GM23338 (cell line): ENCODE measurements at places on chromosomes 13 and 19. TPM values are rescaled to one million over a fixed set of nuclear protein-coding genes. Genes with fewer than 3 reads are reported as not detected.

The PNMA8A gene
- 17.8 and 19.6 TPM in 2 replicates for total RNA-seq

The OVOL3 gene
- total RNA-seq = not detected in 2 replicates

The ERICH4 gene
- total RNA-seq = not detected in 2 replicates

The AXL gene
- 23.7 and 28.4 TPM in 2 replicates for total RNA-seq

The OR1M1 gene
- not detected in 2 replicates for total RNA-seq

The ZSCAN5C gene
- not detected in 2 replicates for total RNA-seq

The KLK2 gene
- 0.69 TPM in 1 of 2 replicates, not detected in the other for total RNA-seq

The ZNF345 gene
- total RNA-seq = 5.5 and 17.7 TPM in 2 replicates

The ZNF296 gene
- 10.3 and 13.4 TPM in 2 replicates for total RNA-seq

The ZNF761 gene
- 35.0 and 40.1 TPM in 2 replicates for total RNA-seq

The CLEC11A gene
- 7.2 and 8.0 TPM in 2 replicates for total RNA-seq

The CHST8 gene
- 23.8 and 38.2 TPM in 2 replicates for total RNA-seq

The CEACAM20 gene
- not detected in 2 replicates for total RNA-seq

The FPR3 gene
- total RNA-seq = not detected in 2 replicates
